T-cell (primary cell): ENCODE measurements at places on chromosomes 2 and 18.

DNA sequence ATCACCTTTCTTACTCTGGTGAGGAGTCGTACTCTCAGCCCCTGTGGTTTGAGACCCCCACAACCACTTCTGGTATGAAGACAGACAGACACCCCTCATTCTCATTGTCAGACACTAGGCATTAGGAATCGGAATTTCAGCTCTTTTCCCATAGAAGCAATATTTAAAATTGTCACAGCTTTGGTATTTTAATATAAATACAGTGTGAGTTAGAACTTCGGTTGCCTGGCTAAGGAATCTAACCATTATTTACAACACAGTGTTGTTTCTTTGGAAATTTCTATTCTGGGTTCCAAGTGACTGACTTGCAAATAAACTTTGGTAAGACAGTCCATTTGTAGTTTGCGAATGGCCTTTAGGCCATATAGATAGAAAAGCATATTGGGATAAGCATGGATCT lies 318.1 kb downstream of the PARD3B start:
- DNase-seq, result no peak

DNA sequence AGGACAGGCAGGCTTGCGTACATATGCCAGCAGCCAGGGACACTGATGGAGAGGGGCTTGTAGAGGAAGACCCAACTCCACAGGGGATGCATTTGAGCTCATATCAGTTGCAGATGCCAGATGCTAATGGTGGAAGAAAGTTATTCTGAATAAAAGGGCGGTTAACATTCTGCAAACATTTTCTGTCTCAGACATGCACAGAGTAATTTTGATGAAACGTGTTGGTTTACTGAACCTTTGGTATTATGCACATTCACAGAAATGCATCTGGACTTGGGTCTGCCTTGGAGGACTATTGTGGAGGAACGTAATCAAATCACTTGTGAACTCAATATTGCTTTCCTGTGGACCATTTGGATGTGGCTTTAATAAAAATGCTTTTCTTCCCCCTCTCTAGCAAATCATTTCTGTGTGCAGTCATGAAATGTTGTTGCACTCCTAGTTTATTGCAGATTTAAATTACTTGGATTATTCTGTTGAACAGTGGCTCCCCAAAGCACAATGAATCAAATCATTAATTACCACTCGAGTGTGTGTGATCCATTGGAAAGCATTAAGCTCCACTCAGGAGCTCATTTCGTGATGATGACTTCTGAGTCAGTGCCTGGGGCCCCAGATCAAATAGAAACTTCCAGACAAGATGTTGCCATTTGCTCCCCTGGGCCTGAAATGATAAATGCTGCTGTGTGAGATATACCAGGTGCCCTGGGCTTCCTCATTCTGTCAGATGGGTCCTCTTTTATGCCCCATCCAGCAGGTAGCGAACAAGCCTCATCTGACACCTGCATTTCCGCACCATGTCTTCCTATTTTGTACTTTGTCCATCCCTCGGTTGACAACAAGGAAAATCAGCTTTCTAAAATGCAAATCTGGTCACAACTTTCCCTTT lies 697.0 kb upstream of the HS6ST1 start:
- no peak for DNase-seq

- DNase-seq, result no peak
Observed at GRCh38 chr2:68420254-68420910, 46.7 kb downstream of the FBXO48 start.

DNA sequence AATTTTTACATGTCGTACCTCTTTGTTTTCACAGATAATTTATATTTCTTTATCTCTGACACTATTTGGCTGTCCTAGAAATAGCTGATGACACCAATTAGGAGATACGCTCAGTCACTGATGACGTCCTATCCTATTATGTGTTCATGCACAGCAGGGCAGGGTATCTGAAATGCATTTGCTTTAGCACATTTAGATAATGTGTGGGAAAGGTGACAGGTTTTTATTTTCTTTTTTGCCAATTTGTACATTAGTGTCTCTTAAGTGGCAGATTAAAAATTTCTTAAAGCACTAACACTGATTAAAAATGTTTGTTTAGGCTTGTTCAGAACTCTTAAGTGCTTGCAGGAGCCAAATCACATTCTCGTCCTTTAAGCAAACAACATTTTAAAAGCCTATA lies 39.7 kb downstream of the CDC42EP3 start:
- DNase-seq, result no peak

- no peak for DNase-seq
Observed at GRCh38 chr2:219116776-219117646, 43.6 kb downstream of the NHEJ1 start.

GRCh38 chr2:215218587-215219577 lies 80.5 kb upstream of the ABCA12 start:
- DNase-seq, result no peak

- DNase-seq, result no peak
Observed at GRCh38 chr2:181876614-181877063, 14.9 kb upstream of the ITPRID2 start.

DNA sequence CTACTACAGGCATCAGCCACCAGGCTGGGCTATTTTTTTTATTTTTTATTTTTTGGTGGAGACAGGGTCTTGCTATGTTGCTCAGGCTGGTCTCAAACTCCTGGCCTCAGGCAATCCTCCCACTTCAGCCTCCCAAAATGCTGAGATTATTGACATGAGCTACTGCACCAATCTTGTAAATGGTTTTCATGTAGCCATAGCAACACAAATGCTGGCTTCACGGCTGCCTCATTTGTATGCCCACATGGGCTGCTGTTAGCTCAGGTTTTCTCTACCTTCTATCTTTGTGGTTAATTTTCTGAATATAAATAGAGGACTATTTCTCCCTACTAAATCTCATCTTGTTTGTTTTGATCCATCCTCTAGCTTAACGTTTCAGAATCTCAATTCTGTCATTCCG lies 58.2 kb downstream of the PLEKHM3 start:
- no peak for DNase-seq
